CD4-positive, alpha-beta T cell treated with Interleukin-12 subunit alpha and Interleukin-12 subunit beta, for 1 hour (primary cell): ENCODE measurements at places on chromosomes 11 and 22.

GRCh38 chr11:72190631-72191071, 1.3 kb upstream of the FOLR1 start:
- DNase-seq = no peak

- no peak for DNase-seq
Observed at GRCh38 chr11:97751405-97751804, 1269.3 kb upstream of the CNTN5 start.

- DNase-seq = no peak
Observed at GRCh38 chr11:7638710-7639642, 34.3 kb downstream of the CYB5R2 start.

- DNase-seq = peak; percentile 87
Observed at GRCh38 chr22:44697423-44698141, 4.4 kb upstream of the PRR5 start.
